CD4-positive, alpha-beta T cell (primary cell): ENCODE measurements at places on chromosomes 4 and X. TPM values are rescaled to one million over a fixed set of nuclear protein-coding genes. Genes with fewer than 3 reads are reported as not detected.

The NWD2 gene
- not detected for total RNA-seq

The MTMR1 gene
- 34.4 TPM for total RNA-seq

The RIPPLY1 gene
- total RNA-seq = not detected

The ALPK1 gene
- 9.5 TPM for total RNA-seq

The TMEM255A gene
- total RNA-seq = not detected

The CXorf49 gene
- total RNA-seq = not detected

The TMEM271 gene
- not detected for total RNA-seq

The TTC29 gene
- total RNA-seq = not detected

The UCP1 gene
- total RNA-seq = not detected
